ENCODE measurements at places on chromosomes 2 and 18.

DNA sequence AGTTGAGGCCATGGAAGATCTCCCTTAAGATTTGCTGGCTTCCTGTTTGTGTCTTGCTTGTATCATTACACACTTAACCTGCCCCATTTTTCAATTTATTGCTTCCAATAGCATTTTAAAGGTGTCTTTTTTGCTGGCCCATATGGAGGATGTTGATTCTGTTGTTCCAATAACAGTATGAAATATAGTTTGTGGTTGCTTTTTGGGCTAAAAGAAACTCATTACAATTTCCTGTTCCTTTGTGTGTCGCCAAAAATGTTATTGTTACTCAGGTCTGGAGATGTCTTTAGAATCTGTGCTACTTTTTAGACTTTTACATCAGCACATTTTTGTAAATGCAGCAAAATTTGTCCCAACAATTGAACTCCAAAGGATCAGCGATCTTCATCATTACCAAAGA lies 234.0 kb upstream of the ITGA4 start:
- DNase-seq = no peak

- no peak for DNase-seq
These were observed 141.6 kb downstream of the SP3 start for GRCh38 chr2:173823543-173823939.

DNA sequence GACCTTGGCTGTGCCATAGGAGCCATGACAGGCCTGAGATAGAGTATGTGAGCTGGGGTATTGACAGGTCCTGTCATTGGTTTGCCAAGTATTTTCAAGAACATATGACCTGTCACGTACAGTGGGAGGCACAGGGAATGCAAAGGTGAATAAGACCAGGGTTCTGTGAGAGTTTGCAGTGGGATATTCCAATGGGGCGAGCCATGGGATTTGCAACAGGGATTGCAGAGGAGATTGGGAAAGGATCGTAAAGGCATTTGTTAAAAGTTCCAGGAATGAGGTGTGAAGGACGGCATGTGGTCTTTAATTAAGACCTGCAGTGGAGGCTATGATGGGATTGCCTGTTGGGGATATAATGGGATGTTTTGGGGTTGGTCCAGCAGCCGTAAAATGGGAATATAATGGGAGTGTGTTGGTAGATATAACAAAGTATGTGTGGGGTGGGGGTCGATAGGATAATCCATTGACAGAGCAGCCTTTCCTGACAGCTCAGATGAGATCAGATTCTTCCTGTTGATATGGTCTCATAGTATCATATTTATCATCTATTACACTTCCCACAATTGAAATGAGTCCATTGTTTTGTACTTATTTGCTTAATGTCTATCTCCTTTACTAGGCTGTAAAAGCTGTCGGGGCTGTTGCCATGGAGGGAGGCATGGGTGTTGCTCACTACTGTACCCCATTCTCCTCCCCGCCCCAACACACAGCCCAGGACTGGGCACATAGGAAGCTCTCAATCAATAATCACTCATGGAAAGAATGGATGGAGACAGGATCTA lies 38.1 kb downstream of the PKDCC start:
- DNase-seq = no peak

DNA sequence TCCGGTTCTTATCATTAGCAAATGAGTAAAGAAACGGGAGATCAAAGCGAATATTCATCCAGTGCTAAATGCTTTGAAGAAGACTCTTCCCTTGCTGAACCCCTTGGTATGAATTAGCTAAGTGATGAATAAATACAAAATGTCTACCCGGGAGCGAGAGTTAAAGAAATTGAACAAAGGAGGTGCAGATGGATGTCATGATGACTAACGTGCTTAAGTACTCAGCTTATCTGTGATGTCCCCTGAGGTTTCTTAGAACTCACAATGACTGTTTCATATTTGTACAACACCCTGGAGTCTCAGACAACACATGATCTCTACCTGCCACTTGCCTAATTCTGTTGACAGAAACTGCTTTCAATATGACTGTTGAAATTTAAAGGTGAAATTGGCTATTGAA lies 148.5 kb downstream of the TMEM200C start:
- no peak for DNase-seq

DNA sequence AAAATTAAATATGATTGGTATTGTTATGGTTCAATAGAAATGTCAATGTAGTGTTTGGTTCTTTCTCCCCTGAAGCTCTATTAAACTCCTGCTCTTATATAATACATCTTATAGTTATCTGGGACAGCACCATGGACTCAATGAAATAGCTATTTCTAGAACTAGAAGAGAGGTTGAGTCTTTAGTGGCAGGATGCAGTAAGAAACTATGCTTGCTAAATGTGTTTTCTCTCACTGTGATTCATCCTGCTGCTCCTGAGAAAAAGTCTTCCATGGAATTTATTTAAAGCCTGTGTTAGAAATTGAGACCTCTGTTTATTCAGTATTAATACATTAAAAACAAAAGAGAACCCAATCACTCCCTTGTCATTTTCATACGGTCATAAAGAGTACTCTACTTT lies 61.5 kb downstream of the G6PC2 start:
- DNase-seq = no peak

- DNase-seq = no peak
These were observed 91.3 kb downstream of the ACVR1 start for GRCh38 chr2:157784823-157785175.

- no peak for DNase-seq
These were observed 428 bp downstream of the TCF4 start for GRCh38 chr18:55587418-55588110.

DNA sequence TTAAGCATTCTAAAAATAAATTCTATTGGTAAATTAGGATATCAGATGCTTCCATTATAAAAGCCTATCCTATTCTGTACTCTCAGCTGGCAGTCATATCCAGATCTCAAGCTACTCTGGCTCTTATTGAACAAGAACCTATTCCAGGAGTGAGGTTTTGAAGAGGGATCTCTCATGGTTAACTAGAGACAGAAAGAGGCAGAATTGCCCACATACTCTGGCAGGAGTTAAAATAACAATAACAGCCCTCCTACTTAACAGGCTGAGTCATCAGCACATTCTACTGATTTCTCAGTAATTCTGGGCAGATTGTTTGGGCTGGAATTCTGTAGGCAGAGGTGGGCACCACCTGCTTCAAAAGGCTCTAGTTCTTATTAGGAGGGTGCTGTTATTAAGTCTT lies 142.0 kb upstream of the UNC80 start:
- no peak for DNase-seq

GRCh38 chr2:48457227-48457626 lies 72.7 kb upstream of the STON1 start:
- DNase-seq = no peak

All from stimulated activated CD4-positive, alpha-beta T cell treated with anti-CD3 and anti-CD28 coated beads, Interleukin-1b, Interleukin-23, amount 100 ng/mL, for 1 hour (primary cell).